Non-pigmented ciliary epithelial cell (primary cell): ENCODE measurements at places on chromosomes 2 and 18.

- DNase-seq: no peak
Measured at GRCh38 chr2:230600881-230601280, 111.8 kb upstream of the CAB39 start.

DNA sequence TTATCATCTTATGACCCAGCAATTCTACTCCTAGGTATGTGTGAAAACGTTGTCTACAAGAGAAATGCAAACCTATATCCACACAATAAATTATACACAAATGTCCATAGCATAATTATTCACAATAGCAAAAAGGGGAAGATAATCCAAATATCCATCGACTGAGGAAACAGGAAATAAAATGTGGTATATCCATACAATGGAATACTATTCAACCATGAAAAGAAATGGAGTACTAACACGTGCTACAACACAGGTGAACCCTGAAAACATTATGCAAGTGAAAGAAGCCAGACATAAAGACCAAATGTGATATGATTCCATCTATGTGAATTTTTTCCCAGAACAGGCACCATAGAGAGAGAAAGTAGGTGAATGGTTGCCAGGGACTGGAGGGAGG is 72.1 kb downstream of the ACOXL start:
- no peak for DNase-seq

DNA sequence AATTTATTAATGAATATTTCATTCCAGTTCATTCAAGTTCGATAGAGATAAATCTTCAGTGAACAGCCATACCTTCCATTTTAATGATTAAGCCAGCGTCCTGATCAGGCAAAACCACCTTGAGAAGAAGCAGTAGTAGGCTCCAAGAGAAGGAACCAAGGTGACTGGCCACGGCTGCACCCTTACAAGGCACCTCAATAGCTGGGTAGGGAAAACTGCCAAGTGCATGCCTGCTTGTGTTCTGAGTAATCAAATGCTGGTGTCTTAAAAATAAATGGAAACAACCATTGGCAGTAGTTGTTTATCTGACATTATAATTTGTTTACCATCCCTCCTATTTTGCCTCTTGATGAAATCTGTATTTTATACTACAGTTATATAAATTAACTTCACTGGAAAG is 10.0 kb upstream of the FEZ2 start:
- DNase-seq: no peak

DNA sequence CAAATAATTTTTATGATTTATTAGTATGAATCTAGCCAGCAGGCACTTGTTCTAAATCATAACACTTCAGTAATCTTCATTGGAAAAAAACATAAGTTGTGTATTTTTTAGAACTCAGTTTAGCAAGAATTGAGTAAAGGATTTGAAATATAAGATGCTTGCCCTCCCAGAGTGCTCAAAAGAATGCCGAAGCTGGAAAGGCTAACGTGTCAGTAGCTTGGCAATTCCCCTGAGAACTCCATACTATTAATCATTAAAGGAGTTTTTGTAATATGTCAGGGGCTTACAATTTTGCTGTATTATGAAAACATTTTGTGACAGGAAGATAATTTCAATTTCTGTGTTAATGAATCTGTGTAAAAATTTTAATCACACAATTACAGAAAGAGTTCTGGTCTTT is 122.7 kb downstream of the GULP1 start:
- DNase-seq: no peak

DNA sequence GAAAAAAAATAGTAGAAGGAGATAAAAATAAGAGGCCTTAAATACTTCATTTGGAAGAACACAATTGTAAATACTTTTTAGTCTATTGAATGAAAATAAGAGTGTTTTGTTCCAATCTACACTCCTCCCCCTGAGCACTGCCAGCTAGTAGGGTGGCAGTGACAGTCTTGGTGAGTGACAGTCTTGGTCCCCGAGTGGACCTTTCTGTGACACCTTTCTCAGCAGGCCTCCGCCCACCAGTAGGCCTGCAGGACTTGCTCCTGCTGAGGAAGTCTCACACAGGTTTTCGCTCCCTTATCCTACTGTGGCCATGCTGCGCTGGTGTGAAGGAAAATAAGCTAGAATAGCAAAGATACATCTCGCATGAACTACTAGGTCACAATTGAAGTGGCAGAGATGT is 666.8 kb downstream of the NR4A2 start:
- DNase-seq: no peak

DNA sequence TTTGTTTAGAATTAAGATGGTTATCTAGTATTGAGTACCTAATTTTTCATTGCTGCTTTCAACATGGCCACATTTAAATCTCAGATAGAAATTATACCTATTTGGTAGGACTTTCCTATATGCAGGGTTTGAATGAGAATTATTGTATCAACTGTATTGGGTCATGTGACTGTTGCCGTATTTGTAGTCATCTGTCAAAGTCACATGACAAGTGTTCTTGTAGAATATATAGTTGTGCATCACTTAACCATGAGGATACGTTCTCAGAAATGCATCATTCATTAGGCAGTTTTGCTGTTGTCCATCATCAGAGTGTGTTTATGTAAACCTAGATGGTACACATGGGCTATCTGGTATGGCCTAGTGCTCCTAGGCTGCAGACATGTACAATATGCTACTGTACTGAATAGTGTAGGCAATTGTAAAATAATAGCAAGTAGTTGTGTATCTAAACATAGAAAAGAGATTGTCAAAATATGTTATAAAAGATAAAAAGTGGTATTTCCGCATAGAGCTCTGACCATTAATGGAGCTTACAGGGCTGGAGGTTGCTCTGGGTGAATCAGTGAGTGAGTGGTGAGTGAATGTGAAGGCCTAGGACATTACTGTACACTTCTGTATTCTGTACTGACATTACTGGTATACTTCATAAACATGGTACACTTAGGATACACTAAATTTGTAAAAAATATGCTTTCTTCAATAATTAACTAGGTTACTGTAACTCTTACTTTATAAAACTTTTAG is 123.7 kb downstream of the MAP4K4 start:
- no peak for DNase-seq

DNA sequence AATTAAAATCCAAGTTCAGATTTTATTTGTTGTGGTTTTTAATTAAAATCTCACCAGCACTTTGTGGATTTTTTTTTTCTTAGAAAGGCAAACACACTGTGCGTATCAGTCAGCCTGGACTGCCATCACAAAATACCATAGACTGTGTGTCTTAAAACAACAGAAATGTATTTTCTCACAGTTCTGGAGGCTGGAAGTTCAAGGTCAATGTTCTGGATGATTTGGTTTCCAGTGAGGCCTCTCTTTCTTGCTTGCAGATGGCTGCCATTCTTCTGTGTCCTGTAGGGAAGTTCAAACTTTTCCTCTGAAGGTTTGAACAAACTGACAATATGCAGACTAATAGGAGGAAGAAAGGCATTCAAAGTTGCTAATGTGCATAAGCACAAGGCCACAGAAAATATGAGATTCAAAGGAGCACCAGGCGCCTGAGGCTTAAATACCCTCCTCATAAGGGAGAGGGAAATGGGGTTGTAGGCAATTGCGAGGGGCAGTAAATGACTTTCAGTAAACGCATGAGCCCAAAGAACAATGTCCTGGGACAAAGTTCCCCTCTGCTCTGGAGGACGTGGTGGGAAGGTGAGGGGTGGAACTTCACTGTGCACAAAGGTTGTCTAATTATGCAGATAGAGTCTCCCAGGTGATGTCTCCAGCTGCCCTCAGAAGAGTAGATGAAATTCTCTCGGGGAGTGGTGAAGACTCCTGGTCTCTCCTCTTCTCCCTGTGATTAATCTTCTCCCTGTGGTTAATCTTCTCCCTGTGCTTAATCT is 26.5 kb upstream of the KCNF1 start:
- no peak for DNase-seq

GRCh38 chr18:55501579-55501978 is 86.4 kb downstream of the TCF4 start:
- DNase-seq: no peak

GRCh38 chr2:240237609-240238174 is 97.2 kb upstream of the OTOS start:
- DNase-seq: peak; percentile 35

GRCh38 chr2:137865954-137866540 is 98.2 kb upstream of the HNMT start:
- DNase-seq: peak; percentile 14

DNA sequence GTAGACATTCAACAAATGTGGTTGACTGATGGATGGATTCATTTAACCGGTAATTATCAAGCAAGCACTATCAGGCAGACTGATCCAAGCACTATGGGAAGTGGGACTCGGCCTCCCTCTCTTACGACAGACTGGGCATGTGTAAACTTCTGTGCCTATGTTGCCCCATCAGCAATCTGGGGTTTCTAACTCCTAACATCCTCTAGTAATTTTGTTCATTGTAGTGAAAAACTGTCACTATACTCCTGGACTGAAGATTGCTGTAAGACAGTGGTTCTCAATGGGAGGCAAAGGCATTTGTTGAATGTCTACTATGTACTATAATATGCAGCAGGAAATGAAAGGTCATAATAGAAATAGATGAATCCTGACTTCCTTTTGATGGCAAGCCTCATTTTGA is 51.2 kb upstream of the CREB1 start:
- no peak for DNase-seq

DNA sequence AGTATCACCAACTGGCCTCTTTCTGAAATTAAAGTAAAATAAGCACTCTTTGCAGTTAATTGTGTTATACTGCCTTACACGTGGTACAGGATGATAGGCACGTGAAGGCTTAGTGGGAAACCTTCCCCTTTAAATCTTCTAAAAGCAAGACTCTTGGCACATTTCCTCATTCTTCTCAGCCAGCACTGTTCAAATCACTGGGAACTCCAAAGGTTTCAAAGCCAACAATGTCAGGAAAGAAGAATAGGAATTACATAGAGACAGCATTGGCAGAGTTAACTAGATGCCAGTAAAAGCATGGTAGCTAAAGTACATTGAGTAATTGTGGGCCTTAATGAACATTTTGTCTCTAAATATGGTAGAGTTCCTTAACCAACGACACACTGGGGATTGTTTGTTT is 96.4 kb downstream of the DTNA start:
- no peak for DNase-seq

DNA sequence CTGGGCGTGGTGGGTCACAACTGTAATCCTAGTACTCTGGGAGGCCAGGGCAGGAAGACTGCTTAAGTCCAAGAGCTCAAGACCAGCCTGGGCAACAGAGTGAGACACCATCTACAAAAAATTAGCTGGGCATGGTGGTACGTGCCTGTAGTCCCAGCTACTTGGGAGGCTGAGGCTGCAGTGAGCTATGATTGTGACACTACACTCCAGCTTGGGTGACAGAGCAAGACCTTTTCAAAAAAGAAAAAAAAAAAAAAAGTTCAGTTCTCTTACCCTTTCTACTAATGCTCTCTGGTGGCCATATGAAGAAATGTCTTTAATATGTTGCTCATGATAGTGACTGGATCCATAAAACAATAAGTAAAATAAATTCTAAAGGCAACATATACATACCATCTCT is 14.9 kb downstream of the TYW5 start:
- no peak for DNase-seq

DNA sequence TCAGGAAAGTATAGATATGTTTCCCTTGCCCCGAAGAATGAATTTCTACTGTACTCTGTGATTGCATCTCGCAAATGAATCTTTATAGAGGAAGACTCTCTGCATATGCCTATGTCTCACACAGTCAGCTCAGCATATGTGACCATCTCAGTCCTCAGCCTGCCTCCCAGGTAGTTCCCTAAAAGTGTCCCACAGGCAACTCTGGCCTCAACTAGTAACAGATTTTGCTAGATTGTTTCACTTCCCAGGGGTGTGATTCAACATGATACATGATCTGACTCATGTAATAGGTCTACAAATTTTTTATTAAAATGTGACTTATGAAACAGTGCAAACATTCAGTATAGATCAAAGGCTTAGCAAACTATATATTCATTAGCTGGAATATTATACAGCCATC is 296.6 kb upstream of the CRIM1 start:
- no peak for DNase-seq

DNA sequence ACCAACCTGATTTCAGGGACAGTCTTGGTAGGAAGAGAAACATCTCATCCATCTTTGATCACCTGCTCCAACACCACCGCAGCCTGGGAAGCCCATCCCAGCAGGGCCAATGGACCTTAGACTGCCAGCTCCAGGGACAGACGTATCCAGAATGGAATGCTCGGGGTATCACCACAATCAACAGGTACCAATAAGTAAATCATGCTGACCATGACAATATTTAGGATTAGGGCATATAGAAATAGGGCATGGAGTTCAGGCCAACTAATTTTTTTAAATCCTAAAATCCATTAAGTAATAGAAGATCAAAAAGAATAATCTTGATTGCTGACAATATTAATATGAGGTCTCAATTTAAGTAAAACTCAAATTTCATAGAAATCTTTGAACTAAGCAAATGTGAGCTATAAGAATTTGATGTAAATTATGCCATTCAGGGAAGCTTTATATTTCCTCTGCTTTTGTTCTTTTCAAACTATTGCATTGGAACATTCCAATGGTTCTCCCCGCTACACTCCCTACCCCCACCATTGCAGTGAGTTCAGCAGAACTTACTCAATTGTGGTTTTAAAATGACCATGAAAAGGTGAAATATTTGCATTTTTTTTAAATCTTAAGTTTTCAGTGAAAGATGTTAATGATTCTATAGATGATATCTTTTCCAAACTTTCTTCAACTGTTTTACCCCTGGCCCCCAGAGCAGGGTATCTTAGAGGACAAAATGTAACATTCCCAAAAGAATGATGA is 138.6 kb downstream of the DNER start:
- DNase-seq: no peak

DNA sequence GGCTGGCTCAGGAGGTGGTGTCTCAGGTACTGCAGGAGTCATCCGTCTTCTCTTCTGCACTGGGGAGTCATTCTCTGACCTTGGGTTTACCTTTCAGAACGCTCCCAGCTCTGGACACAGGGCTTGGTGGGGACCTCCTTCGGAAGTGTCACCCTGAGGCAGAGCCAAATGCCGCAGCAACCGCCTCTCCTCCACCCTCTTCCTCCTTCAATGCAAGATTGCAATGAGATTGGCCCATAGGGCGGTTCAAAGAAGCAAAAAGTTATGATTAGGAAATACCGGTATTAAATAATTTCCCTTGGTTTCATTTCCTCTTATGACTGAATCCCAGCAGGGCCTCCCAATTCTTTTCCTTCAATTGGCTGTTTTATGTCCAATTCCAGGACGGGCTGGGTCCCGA is 178.8 kb downstream of the ACKR3 start:
- no peak for DNase-seq

- no peak for DNase-seq
Measured at GRCh38 chr18:79680100-79680879, 687 bp downstream of the CTDP1 start.

DNA sequence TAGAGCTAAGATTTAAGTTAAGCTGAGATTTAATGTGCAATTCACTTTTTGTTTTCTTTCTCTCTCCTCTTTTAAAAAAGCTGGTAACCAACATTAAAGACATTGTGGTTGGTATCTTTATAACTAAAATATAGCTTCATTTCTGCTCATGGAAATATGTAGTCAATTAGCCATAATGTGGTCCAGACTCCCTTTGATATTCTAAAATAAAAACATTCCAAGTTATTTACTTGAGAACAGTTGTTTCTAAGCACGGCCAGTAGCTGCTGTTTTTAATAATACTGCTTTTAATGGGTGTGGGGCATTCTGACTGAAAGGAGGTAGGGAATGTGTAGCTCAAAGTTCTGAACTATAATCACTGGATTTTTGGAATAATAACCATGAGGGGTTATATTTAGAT is 183.3 kb upstream of the FBXO11 start:
- DNase-seq: no peak

- no peak for DNase-seq
Measured at GRCh38 chr2:196587056-196587455, 52.5 kb upstream of the CCDC150 start.

GRCh38 chr2:46806526-46806925 is 109.1 kb downstream of the MCFD2 start:
- DNase-seq: no peak

- no peak for DNase-seq
Measured at GRCh38 chr2:172919732-172920131, 155.9 kb upstream of the MAP3K20 start.
